ENCODE measurements at places on chromosomes 5 and 9. TPM values are rescaled to one million over a fixed set of nuclear protein-coding genes. Genes with fewer than 3 reads are reported as not detected.
A peak's percentile ranks its signal among the peaks of the same experiment; 100 is the strongest.

DNA sequence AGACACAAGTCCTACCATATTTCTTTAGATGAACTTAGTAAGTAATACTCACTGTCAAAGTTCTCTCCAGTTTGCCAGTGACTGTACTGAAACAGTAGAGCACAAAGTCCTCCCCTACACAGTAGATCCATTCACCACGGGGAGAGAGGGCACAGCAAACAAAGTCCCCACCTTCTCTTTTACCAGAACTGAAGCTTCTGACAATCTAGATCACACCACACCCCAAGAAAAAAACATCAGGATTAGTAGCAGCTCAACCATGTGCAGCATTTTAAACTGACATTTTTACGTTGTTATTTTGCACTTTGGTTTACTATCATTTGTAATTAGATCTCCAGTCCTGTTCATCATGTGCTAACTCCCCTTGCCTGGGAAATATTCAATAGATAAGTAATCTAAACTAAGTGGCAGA is 23.0 kb downstream of the DNAJA1 start:
- no peak overlapping the region for H3K27ac ChIP-seq
- DNase-seq = no peak
- peaks cover 66% of the 10 kb centered on the region for H3K36me3 ChIP-seq
- H3K4me1 ChIP-seq = peaks cover 12% of the 10 kb centered on the region
- no peak overlapping the region for H3K4me3 ChIP-seq
- H3K27me3 ChIP-seq = no peaks in the 10 kb centered on the region

DNA sequence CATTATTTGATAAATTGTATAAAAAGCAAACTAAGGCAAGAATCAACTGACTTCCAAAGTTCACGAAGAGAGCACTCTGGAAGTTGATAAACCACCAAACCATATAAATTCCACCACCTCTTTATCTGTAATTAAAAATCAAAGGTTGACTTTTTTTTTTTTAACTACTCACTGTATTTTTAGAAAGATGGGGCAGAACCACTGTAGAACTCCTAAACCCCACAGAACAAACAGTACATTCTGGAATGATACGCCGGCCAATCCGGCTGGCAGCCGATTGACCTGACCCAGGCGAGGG is 435 bp upstream of the CCNG1 start:
- no peaks in the 10 kb centered on the region for H3K27me3 ChIP-seq
- H3K4me3 ChIP-seq = peak overlapping the region; percentile 89
- H3K4me1 ChIP-seq = peaks cover 23% of the 10 kb centered on the region
- peak overlapping the region; percentile 84 for H3K27ac ChIP-seq

DNA sequence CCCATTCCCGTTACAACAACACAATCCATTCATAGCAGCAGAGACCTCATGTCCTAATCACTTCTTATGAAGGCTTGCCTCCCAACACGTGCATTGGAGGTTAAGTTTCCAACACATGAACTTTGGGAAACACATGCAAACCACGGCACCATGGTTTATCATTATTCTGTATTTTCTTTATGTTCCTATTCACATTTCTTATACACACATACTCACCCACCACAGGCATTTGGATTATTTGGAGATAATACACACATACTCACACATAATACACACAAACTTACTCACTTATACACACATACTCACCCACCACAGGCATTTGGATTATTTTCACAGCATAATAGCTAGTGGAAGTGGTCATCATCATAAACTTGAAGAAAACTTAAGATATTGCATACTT is 75.6 kb downstream of the C7 start:
- no peak overlapping the region for H3K27ac ChIP-seq
- H3K4me3 ChIP-seq = no peak overlapping the region
- H3K4me1 ChIP-seq = no peaks in the 10 kb centered on the region
- H3K27me3 ChIP-seq = no peaks in the 10 kb centered on the region

DNA sequence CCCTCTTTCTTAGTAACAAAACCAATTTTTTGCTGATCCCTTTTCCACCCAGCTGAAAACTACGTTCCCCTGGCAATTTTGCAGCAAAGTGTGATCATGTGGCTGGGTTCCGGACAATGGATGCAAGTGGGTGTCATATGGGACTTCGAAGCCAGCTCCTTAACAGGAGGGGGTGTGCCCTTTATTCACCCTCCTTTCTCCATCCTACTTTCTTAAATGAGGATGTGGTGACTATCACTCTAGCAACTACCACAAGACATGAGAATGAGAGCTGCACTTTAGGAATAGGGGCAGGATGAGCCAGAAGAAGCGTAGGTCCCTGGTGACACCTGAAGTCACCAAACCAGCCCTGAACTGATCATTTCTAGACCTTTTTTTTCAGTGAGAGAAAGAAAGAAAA is 58.9 kb downstream of the IRF1 start:
- peak overlapping the region; percentile 28 for H3K27ac ChIP-seq
- no peak overlapping the region for H3K4me3 ChIP-seq
- no peaks in the 10 kb centered on the region for H3K27me3 ChIP-seq
- H3K4me1 ChIP-seq = peaks cover 98% of the 10 kb centered on the region
- H3K36me3 ChIP-seq = no peaks in the 10 kb centered on the region
- DNase-seq = no peak

GRCh38 chr5:8185852-8186251 is 316.9 kb downstream of the MTRR start:
- H3K27ac ChIP-seq = no peak overlapping the region
- no peak overlapping the region for H3K4me3 ChIP-seq
- no peaks in the 10 kb centered on the region for H3K4me1 ChIP-seq
- no peak for DNase-seq
- H3K27me3 ChIP-seq = no peaks in the 10 kb centered on the region
- no peaks in the 10 kb centered on the region for H3K36me3 ChIP-seq

DNA sequence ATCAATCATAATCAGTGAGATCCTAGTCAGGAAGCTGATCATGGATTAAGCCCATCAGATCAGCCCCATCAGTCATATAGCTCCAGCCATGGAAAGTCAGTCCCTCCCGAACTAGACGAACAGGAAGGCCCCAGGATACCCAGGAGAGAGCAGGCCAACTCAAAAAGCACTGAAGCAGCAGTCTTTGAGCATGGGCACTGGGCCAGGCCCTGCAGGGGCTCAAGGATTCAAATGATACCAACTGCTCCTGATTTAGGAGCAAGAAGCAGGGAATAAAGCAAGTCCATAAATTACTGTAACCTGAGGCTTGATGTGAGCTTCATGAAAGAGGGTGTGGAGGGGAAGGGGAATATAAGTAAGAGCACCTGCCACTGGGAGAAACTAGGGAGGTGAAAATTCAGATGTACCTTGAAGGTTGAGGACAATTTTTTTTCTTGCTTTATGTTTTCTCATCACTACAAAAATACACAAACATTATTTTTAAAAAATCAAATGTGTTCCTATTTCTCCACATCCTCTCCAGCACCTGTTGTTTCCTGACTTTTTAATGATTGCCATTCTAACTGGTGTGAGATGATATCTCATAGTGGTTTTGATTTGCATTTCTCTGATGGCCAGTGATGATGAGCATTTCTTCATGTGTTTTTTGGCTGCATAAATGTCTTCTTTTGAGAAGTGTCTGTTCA is 115.2 kb downstream of the SIL1 start:
- no peaks in the 10 kb centered on the region for H3K27me3 ChIP-seq
- no peak overlapping the region for H3K4me3 ChIP-seq
- H3K36me3 ChIP-seq = no peaks in the 10 kb centered on the region
- no peak for DNase-seq
- no peak overlapping the region for H3K27ac ChIP-seq
- peaks cover 13% of the 10 kb centered on the region for H3K4me1 ChIP-seq

GRCh38 chr5:61587125-61587524 is 255.1 kb downstream of the ZSWIM6 start:
- H3K27me3 ChIP-seq = no peaks in the 10 kb centered on the region
- no peaks in the 10 kb centered on the region for H3K36me3 ChIP-seq
- no peak overlapping the region for H3K27ac ChIP-seq
- no peak overlapping the region for H3K4me3 ChIP-seq
- no peak for DNase-seq
- no peaks in the 10 kb centered on the region for H3K4me1 ChIP-seq

GRCh38 chr9:71364186-71364955 is 242.9 kb upstream of the TRPM3 start:
- no peaks in the 10 kb centered on the region for H3K36me3 ChIP-seq
- DNase-seq = no peak
- H3K4me1 ChIP-seq = no peaks in the 10 kb centered on the region
- no peak overlapping the region for H3K4me3 ChIP-seq
- H3K27me3 ChIP-seq = no peaks in the 10 kb centered on the region

DNA sequence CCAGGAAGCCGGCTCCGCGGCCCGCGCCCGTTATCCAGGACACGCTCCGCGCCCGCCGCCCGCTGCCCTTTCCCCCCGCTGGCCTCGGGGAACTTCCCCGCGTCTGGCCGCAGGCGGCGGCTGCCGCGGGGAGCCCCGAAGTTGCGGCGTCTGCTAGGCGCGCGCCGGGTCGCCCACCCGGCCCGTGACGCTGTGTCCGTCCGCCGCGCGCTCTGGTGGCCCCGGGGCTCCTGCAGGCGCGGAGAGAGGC is 621 bp upstream of the GCNT4 start:
- no peaks in the 10 kb centered on the region for H3K27me3 ChIP-seq
- no peak for DNase-seq
- H3K27ac ChIP-seq = peak overlapping the region; percentile 94
- H3K36me3 ChIP-seq = no peaks in the 10 kb centered on the region
- peaks cover 57% of the 10 kb centered on the region for H3K4me1 ChIP-seq

DNA sequence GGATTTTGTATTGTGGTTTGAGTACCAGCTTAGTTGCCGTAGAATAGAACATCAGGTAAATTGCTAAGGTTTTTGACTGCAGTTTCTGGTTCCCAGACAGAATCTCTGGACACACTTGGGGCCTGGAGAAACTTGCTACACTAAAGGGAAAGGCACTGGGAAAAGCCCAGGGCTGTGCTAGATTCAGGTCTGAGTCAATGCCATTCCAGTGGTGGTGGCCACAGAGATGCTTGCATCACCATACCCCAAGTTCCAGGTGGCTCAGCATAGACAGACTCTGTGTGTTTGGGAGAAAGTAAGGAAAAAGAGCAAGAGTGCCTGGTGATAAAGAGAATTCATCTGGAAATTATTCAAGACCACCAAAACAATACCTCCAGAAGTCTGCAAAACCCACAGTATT is 120.6 kb downstream of the HMHB1 start:
- no peak for DNase-seq
- no peak overlapping the region for H3K4me3 ChIP-seq
- no peak overlapping the region for H3K27ac ChIP-seq
- no peaks in the 10 kb centered on the region for H3K27me3 ChIP-seq
- no peaks in the 10 kb centered on the region for H3K36me3 ChIP-seq
- no peaks in the 10 kb centered on the region for H3K4me1 ChIP-seq

GRCh38 chr9:72485821-72486593 is 35.4 kb upstream of the TMC1 start:
- no peaks in the 10 kb centered on the region for H3K27me3 ChIP-seq
- H3K4me3 ChIP-seq = no peak overlapping the region
- peak overlapping the region; percentile 30 for H3K27ac ChIP-seq
- no peak for DNase-seq

DNA sequence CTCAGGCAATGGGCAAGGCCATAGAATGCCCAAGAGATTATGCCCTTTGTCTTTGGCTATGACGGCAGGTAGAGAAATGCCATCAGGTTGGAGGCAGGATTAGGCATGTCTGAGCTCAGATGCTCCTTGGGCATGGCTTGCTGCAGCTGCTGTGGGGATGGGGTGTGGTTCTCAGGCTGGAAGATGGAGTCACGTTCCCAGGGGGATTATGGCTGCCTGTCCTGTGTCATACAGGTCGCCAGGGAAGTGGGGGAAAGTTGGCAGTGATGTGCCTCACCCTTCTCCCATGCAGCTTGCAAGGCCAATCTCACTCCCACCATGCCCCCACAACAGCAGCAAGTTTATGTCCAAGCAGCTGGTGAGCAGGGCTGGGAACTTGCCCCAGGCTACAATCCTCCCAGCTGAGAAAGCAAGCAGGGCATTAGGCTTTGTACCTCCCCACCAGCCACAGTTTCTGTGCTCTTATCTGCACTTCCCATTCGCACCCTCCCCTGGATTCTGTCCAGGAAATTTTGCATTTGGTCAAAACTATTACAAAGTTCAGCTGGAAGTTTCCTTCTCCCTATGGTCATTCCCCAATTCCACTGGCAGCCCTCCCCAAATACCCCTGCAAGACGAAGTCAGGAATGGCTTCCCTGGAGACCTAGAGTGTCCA is 1788.0 kb upstream of the NUDT12 start:
- no peak for DNase-seq
- no peaks in the 10 kb centered on the region for H3K27me3 ChIP-seq
- H3K4me3 ChIP-seq = no peak overlapping the region
- H3K27ac ChIP-seq = no peak overlapping the region
- no peaks in the 10 kb centered on the region for H3K36me3 ChIP-seq

- H3K27ac ChIP-seq = no peak overlapping the region
- no peak for DNase-seq
- no peak overlapping the region for H3K4me3 ChIP-seq
- H3K27me3 ChIP-seq = peaks cover 13% of the 10 kb centered on the region
- no peaks in the 10 kb centered on the region for H3K36me3 ChIP-seq
Measured at GRCh38 chr9:83059417-83059816, 3.5 kb downstream of the RASEF start.

- H3K4me3 ChIP-seq = no peak overlapping the region
- no peaks in the 10 kb centered on the region for H3K27me3 ChIP-seq
- H3K36me3 ChIP-seq = no peaks in the 10 kb centered on the region
- no peak overlapping the region for H3K27ac ChIP-seq
- no peak for DNase-seq
Measured at GRCh38 chr5:81268521-81269196, 32.7 kb upstream of the ZCCHC9 start.

- H3K27ac ChIP-seq = no peak overlapping the region
- peaks cover 6% of the 10 kb centered on the region for H3K4me1 ChIP-seq
- no peaks in the 10 kb centered on the region for H3K36me3 ChIP-seq
- DNase-seq = peak; percentile 61
Measured at GRCh38 chr9:128115187-128116103, 12.1 kb downstream of the PTGES2 start.

DNA sequence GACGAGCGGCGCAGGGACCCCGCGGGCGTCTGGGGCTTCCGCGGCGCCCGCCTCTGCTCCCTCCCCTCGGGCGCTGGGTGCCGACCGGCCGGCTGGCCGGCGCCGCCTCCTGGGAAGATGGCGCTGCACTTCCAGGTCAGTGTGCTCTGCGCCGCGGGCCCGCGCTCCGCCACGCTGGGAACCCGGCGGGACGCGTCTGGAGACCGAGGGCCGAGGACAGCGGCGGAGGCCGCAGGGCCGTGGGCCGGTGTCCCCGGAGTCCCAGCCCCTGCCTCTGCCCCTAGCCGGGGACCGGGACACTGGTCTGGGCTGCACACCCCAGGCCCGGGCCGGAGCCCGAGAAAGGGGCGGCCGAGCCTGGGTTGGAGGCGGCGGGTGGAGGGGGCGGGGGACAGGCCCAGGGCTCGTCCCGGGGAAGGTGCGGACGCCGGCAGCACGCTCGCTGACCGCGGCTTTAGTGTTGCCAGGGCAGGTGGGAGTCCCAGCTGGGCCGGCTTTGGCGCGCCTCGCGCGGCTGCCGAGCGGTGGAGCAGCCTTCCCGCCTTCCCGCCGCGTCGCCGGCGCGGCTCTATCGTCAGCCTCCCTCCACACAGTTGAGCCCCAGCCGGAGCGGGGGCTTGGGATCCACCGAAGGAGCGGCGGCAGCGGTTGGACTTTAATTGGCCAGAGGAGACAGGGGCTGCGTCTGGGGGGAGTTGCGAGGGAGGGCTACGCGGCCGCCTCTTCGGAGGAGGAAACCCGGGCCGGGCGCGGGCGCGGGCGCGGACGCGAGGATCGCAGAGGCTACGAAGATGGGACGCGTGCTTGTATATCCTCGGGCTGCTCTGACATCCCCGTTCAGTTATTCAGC is at the start of gene RANBP17:
TSS of gene RANBP17 (plus strand) at position 102 of the 850 bp plus-strand sequence.
- H3K27me3 ChIP-seq = no peaks in the 10 kb centered on the region
- peaks cover 15% of the 10 kb centered on the region for H3K4me1 ChIP-seq
- peak; percentile 63 for DNase-seq
- no peaks in the 10 kb centered on the region for H3K36me3 ChIP-seq

The OR1L1 gene
- total RNA-seq = not detected

The NR2F1-AS1 gene
- total RNA-seq = 9.3 TPM

The PCSK5 gene
- total RNA-seq = 8.4 TPM

The FREM1 gene
- total RNA-seq = 12.2 TPM

The SHOC1 gene
- total RNA-seq = not detected

Measured in sigmoid colon (tissue), 7 donors.